ENCODE measurements at places on chromosomes 5 and 9.
A peak's percentile ranks its signal among the peaks of the same experiment; 100 is the strongest.

GRCh38 chr5:97455996-97456395 lies 272.9 kb upstream of the RIOK2 start:
- no peaks in the 10 kb centered on the region for H3K36me3 ChIP-seq
- no peak overlapping the region for H3K27ac ChIP-seq
- no peaks in the 10 kb centered on the region for H3K27me3 ChIP-seq
- no peaks in the 10 kb centered on the region for H3K4me1 ChIP-seq
- no peak overlapping the region for H3K4me3 ChIP-seq

DNA sequence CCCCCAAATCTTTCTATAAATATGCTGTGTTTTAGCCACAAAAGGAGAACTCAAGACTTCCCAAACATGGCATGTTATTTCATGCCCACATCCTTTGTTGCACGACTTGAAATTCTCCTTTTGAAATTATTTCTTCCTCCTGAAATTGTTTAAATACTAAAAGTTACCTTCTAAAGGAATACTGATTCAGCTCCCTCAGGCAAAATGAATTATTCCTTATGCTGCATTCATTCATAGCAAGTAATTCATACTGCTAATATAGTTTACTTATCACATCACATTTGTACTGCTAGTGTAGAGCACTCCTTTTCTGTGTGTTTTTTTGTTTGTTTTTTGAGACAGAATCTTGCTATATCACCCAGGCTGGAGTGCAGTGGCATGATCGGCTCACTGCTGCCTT lies 45.7 kb downstream of the BHMT start:
- no peaks in the 10 kb centered on the region for H3K36me3 ChIP-seq
- H3K4me3 ChIP-seq = no peak overlapping the region
- H3K4me1 ChIP-seq = no peaks in the 10 kb centered on the region
- H3K27me3 ChIP-seq = no peaks in the 10 kb centered on the region

GRCh38 chr5:136699651-136700050 lies 334.3 kb upstream of the TRPC7 start:
- ATAC-seq = no peak
- H3K36me3 ChIP-seq = no peaks in the 10 kb centered on the region
- H3K4me1 ChIP-seq = no peaks in the 10 kb centered on the region
- no peaks in the 10 kb centered on the region for H3K27me3 ChIP-seq
- no peak overlapping the region for H3K27ac ChIP-seq

DNA sequence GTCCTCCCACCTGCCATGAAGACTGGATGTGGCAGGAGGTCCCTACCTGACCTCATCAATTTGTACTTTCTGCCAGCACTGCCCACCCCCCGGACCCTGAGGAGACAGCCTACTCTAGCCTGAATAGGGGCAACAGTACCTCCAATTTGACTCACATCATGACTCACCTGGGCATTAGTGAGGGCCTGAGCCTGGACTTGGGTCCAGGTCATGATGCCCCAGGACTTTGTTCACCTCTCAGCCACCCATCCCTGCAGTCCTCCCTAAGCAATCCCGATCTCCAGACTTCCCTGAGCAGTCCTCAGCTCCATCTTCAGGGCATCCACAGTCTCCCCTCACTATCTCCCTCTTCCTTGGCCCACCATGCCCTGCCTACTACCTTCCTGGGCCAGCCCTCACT lies 28.1 kb downstream of the KIF2A start:
- peak overlapping the region; percentile 13 for H3K27ac ChIP-seq
- H3K36me3 ChIP-seq = peaks cover 17% of the 10 kb centered on the region
- ATAC-seq = no peak
- no peak overlapping the region for H3K4me3 ChIP-seq
- peaks cover 46% of the 10 kb centered on the region for H3K4me1 ChIP-seq

DNA sequence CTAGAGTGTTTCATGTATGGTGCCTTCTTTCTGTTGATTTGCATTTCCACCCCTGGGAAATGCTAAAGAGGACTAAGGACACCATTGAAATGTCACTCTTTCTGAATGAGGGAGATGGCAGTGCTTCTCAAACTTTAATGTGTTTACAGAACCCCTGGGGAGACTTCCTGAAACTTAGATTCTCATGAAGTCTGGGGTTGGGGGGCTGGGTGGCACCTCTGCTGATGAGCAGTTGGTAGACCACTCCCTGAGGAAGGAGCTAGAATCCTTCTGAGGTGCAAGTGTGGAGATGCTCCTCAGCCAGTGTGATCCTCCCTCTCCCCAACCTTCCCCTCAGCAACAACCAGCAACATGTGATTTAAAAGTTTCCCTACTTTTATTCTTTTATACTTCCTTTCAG lies 546.8 kb downstream of the LRRC70 start:
- no peak for ATAC-seq
- H3K27ac ChIP-seq = no peak overlapping the region
- no peak overlapping the region for H3K4me3 ChIP-seq

DNA sequence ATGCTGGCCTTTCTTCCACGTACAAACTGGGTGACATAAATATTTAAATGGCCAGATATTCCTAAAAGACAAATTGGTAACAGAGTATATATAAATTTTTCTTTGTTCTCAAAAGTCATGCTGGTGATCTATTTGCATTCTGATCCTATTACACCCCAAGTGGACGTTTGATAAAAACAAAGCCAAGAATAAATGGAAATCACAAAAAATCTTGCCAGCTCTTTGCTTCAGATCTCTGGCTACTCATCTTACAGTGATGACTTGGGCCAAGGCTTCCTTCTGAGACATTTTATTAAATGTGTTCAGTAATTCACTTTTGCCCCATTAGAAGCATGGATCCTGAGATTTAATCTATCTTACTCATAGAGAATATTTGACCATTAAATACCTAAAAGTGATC lies 444.3 kb upstream of the PIK3R1 start:
- ATAC-seq = no peak
- no peaks in the 10 kb centered on the region for H3K36me3 ChIP-seq
- peaks cover 5% of the 10 kb centered on the region for H3K4me1 ChIP-seq
- H3K27ac ChIP-seq = no peak overlapping the region

DNA sequence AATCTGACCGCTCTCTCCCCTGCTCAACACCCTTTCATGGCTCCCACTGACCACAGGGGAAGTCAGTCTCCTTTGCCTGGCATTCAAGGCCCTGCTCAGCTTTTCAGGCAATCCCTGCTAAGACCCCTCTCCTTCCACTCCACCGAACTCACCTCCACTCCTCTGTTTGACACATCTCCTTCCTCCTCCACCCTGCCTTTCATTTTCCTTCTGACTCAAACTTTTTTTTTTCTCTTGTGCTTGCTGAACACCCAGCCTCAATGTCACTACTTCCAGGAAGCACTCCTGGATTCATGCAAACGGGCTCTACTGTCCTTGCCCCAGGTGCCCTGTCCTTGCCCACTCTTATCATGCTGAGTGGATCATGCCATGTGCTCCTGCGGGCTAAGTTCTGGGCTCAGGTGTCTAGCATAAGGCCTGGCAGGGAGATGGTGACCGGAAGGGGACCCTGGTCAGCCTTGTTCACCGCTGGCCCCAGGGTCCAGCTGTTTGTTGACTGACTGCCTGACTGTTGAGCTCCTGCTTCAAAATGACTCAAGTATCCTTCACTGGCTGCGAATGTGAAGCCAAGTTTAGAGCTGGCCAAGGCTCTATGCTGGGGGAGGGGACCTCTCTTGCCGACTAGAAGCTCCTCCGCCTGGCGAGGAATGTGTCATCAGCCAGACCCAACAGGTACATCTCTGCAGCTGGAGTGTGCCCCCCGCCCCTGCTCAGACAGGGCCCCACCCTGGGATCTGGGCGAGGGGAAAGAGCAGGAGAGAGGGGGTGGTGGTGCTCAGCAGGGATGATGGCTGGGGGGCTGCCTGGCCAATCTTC lies 6.2 kb downstream of the NR5A1 start:
- H3K4me3 ChIP-seq = no peak overlapping the region
- peaks cover 29% of the 10 kb centered on the region for H3K4me1 ChIP-seq
- H3K36me3 ChIP-seq = peaks cover 7% of the 10 kb centered on the region
- no peak for ATAC-seq
- H3K27me3 ChIP-seq = peaks cover 77% of the 10 kb centered on the region
- no peak overlapping the region for H3K27ac ChIP-seq

DNA sequence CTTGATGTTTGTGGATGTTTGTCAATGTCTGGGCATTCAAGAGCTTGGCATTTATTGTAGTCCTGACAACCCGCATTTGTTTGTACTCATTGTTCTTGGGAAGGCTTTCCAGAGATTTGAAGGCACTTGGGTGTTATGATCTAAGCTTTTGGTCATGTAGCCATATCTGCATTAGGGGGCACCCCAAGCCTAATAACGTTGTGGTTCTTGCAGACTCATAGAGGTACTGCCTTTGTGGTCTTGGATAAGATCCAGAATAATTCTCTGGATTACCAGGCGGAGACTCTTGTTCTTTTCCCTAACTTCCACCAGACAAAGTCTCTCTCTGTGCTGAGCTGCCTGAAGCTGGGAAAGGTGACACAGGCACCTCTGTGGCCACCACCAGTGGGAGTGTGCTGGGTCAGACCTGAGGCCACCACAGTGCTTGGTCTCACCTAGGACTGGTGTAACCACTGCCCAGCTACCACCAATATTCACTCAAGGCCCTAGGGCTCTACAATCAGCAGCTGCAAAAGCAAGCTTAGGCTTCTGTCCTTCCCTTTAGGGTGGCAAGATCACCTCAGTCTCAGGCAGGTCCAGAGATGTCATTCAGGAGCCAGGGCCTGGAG lies 144.4 kb upstream of the TAS2R1 start:
- H3K36me3 ChIP-seq = no peaks in the 10 kb centered on the region
- no peak overlapping the region for H3K4me3 ChIP-seq
- ATAC-seq = no peak
- no peaks in the 10 kb centered on the region for H3K27me3 ChIP-seq
- no peak overlapping the region for H3K27ac ChIP-seq
- H3K4me1 ChIP-seq = no peaks in the 10 kb centered on the region

GRCh38 chr9:92180669-92181181 lies 65.5 kb upstream of the SPTLC1 start:
- peaks cover 26% of the 10 kb centered on the region for H3K27me3 ChIP-seq
- peak; percentile 64 for ATAC-seq
- peaks cover 10% of the 10 kb centered on the region for H3K4me1 ChIP-seq

DNA sequence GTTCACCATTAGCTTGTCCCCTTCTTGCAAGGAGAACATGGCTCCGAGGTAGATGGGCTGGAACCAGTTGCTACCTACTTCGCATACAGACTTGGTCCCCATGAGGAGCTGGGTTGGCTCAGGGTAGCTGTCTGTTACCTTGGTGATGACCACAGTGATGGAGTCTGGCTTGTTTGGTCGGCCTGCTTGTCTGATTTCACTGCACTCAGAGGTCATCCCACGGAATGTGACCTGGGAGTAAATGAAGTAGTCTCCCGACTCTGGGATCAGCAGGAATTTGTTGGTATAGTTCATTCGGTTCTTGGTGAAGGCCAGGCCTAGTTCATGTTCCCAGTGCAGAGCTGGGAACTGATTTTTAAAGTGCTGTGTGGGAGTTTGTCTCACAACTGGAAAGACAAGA lies 15.3 kb downstream of the TNFSF15 start:
- peaks cover 41% of the 10 kb centered on the region for H3K4me1 ChIP-seq
- H3K27ac ChIP-seq = no peak overlapping the region
- no peaks in the 10 kb centered on the region for H3K27me3 ChIP-seq

DNA sequence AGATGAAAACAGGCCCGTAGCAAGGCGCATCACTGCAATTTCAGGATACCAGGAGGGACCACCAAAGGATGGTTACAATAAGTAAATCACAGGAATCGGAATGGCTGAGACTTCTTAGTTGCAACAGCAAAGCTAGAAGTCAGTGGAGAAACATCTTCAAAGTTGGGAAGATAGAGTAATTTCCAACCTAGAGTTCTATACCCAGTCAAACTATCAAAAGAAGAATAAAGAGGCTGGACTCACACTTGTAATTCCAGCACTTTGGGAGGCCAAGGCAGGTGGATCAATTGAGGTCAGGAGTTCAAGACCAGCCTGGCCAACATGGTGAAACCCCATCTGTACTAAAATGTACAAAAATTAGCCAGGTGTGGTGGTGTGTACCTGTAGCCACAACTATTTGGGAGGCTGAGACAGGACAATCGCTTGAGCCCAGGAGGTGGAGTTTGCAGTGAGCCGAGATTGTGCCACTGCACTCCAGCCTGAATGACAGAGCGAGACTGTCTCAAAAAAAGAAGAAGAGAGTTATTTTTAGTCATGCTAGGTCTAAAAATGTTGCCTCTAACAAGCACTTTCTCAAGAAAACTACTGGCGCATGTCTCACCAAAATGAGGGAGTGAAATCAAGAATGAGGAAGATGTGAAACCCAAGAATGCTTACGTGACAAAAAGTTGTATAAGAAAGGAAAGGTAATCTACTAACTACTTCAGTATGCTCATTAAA lies 267.7 kb downstream of the DENND1A start:
- H3K36me3 ChIP-seq = peaks cover 36% of the 10 kb centered on the region
- H3K4me1 ChIP-seq = peaks cover 46% of the 10 kb centered on the region
- H3K27me3 ChIP-seq = no peaks in the 10 kb centered on the region
- H3K27ac ChIP-seq = peak overlapping the region; percentile 77

DNA sequence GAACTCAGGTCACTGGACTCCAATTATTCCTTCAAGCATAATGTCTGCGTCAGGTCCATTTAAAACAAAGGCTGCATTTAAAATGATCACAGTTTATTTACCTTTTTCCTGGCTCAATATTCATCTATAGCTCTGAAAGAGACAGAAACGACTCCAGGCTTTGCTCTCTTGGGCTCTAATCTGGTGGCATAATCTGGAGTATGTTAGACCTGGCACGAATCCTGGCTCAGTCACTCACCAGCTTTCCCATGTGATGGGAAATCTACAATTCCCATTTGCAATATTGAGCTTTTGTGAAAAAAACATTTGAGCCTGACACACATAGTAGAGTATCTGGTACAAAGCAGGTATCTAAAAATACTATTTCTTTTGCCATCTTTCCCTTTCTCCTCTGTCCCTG lies 155.8 kb downstream of the SEMA6A start:
- no peak for ATAC-seq
- no peaks in the 10 kb centered on the region for H3K27me3 ChIP-seq
- H3K36me3 ChIP-seq = peaks cover 82% of the 10 kb centered on the region
- H3K4me3 ChIP-seq = no peak overlapping the region

DNA sequence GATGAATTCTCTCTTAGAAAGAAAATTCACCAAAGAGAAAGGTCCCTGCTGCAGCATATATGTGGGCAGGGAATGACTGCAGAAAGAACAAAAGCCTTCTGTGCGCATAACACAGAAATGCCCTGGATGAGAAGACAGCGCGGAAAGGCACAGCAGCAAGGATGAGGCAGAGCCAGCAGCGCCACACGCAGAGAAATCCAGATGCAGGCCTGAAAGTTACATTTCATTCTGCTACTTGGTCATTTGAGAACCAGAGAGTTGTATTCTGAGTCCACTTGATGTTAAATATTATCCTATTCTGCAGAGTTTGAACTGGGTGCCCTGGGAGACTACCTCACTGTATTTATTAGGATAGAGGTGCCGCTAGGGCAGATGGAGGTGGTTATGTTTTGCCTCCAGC lies 68.5 kb downstream of the GLDC start:
- H3K36me3 ChIP-seq = no peaks in the 10 kb centered on the region
- peaks cover 40% of the 10 kb centered on the region for H3K27me3 ChIP-seq
- H3K27ac ChIP-seq = no peak overlapping the region
- H3K4me1 ChIP-seq = peaks cover 43% of the 10 kb centered on the region
- ATAC-seq = no peak

All from stimulated activated memory B cell treated with anti-CD40 and anti-IgM and Interleukin-4, amounts not matched to agents 10 μg/mL and 1 μg/mL and 100 μg/mL, for 72 hours (primary cell).